ENCODE measurements at places on chromosomes 1 and 21.

DNA sequence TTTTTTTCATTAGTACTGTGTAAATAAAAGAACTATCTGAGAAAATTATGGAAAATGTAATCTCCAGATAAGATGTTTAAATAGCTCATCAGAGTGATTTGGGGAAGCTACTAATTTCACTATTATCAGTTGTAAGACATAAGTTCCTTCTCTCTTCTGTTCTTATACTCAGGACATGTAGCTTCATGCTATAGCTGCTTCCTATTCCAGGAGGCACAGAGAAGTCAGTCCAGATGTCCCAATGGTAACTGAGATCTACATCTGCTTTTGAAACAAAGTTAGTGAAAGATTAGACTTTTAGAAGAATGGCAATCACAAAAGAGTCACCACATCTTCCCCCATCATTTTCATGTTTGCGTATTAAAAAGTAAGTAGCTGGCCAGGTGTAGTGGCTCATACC, 5.6 kb downstream of the MAP3K21 start:
- no peak for DNase-seq

GRCh38 chr1:211511947-211512346, 20.0 kb upstream of the RD3 start:
- DNase-seq, result no peak

DNA sequence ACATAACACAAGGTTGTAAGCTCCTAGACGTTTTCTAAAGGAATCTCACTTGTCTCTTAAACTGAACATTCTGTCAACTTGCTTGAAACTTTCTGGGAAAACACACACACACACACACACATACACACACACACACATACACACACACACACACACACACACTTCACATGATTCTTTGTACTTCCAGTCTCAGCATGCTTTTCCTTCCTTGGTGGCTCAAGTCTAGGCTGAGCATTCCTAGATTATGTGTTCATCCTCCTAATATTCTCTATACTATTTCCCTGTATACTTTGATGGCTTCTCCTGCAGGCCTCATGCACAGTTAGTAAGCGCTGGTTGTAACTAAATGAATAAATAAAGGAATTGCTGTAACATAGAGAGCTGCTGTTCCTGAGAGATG, 372.1 kb downstream of the PTPRC start:
- no peak for DNase-seq

DNA sequence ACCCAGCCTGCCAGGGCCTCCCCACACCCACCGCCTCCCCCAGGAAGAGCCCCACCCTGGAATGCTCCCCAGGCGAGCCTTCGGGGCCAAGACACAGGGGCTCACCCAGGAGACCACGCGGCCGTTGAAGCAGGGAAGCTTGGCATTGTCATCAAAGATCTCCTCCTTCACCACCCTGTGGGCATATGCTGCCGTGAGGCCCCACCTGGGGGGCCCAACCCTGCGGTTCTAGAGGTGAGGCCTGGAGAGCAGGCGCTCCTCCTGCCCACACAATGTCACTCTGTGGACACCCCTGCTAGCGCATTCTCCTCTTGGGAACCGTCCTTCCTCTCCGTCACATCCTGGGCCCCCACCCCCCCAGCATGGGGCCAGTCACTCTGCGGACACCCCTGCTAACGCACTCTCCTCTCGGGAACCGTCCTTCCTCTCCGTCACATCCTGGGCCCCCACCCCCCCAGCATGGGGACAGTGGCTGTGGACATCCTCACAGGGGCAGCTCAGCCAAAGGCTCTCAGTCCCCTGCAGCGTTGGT, 6.6 kb downstream of the DVL1 start:
- no peak for DNase-seq

DNA sequence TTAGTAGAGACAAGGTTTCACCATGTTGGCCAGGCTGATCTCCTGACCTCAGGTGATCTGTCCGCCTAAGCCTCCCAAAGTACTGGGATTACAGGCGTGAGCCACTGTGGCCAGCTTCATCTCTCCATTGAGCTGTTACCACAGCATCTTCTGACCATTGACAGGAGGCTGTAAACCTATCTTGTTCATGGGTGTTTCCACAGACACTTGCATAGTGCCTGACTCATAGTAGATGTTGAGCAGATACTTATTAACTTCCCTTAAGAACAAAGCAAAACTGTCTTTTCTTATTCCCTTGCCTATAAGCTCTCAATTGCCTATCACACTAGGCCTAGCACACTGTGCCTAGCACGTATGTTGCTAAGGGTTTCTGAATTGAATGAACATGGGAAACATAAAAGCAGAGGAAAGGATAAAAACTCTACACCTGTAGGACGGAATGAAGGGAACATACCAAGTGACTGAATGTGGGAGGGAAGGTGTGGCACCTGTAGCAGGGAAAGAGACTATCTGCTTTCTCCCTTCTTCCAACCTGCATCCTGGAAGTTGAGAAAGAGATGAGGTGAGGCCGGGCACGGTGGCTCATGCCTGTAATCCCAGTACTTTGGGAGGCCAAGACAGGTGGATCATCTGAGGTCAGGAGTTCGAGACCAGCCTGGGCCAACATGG, 1.2 kb upstream of the C1orf54 start:
- no peak for DNase-seq

GRCh38 chr1:185045814-185046492, 595 bp downstream of the RNF2 start:
- DNase-seq, result no peak

- DNase-seq, result no peak
These were observed 177.7 kb upstream of the HP1BP3 start for GRCh38 chr1:20964540-20965484.

- no peak for DNase-seq
These were observed 20.6 kb downstream of the CAPZB start for GRCh38 chr1:19464696-19465095.

DNA sequence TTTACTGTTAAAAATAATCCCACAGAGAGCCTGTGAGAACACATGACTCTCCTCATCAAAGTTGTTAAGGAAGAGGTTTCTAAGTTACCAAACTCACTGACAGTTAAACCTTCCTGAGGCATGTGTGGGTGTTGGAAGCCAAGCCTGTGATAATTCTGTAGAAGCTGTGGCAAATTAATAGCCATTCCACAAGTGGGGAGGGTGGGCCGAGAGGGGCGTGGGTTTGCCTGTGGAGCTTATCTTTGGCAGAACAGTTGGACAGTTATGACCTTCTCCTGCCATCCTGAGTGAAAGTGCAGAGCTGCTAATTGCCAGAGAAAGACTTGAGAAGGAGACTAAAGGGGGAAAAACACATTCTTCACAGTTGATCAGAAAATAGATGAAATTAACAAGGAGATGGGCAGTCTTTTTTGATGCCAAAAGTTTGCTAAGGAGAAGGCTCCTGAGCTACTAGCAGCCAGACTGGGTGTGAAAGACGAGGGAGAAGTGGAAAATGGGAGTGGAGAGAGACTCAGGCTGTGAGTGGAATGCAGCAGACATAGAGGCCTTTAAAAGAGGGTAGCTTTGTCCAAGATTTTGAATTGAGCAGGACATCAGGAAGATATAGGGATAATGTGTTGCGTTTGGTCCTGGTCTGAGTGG, 1.6 kb upstream of the PLA2G2C start:
- no peak for DNase-seq

GRCh38 chr1:28580722-28581530, 11.1 kb upstream of the RAB42 start:
- peak; percentile 60 for DNase-seq

GRCh38 chr1:182169203-182169602, 107.7 kb upstream of the ZNF648 start:
- DNase-seq, result peak; percentile 77

GRCh38 chr1:15731735-15732685, 4.0 kb upstream of the SLC25A34 start:
- no peak for DNase-seq

- no peak for DNase-seq
These were observed 4.2 kb upstream of the SIM2 start for GRCh38 chr21:36694593-36695282.

DNA sequence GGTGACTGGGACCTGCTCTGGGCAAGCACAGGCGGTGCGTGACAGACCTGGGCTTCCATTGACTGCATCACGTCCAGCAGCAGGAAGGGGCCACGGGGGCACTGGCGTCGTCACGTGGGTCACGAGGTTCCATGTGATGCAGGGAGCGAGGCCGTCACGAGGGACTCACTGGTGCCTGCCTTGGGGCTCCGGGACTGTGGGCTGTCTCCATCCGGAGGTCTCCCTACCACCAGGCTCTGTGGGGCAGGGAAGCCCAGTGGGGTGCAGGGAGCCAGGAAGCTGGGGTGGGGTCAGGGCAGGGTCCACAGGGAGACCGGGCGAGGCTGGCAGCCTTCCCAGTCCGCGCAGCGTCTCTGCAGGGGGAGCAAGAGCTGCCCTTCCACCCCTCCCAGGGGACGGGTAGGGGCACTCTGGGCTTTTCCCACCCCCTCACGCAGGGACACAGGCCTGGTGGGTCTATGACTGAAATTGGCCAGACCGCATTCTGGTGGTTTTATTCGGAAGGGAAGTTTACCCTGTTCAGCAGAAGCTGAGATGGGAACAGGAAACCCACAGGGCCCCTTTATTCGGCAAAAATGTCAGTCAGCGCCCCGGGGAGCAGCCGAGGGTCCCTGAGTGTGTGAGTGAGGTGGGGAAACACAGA, 416 bp upstream of the TNFRSF14 start:
- peak; percentile 93 for DNase-seq

DNA sequence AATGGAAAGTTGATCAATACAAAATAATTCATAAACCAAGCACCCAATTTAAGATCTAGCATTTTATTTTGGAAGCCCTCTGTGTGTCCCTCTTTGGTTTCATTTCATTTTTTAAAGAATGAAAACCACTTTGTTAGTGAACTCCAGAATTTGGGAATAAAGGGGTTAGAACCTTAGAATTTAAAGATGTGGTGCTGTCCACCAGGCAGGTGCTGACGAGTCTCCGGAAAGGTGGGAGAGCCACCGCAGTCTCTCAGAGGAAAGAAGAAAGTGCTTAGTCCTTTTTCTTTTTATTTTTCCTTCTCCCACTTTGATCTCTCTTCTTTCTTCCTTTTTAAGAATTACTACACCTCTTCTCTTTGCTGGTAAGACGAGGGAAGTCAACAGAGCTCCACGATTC, 20.5 kb upstream of the HIVEP3 start:
- DNase-seq, result no peak

GRCh38 chr1:119554183-119554582, 47.2 kb downstream of the HSD3B1 start:
- no peak for DNase-seq

GRCh38 chr1:91781371-91781825, 104.6 kb downstream of the TGFBR3 start:
- no peak for DNase-seq

DNA sequence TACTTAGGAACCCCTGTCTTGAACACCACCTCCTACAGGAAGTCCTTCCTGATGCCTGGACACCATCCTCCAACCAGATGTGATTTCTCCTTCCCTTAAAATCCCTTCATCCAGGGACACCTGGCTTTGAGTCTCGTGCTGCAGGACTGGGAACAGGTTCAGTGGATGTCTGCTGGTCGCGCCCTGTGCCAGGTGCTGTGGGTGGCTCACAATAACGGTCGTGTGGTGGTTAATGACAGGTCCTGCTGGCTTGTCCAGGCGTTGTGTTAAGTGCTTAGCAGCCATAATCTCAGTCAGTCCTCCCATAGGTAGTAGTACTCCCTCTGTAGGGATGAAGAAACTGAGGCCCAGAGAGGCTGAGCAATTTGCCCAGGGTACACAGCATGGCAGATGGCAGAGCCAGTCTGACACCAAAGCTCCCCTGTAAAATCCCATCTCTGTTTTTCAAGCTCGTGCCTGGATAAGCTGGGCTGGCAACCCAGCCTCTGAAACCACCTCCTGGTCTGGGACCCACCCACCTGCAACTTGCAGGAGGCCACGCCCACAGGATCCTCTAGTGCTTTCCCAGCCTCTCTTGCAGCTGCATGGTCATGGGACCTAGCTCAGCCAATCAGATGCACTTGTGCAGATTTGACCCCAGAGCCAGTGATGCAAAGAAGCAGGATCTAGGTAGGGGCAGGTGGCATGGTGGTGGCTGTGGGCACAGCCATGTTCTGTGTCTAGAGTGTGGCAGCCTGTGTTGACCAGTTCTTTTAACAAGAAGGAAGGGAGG, 106.0 kb upstream of the IFFO2 start:
- no peak for DNase-seq

DNA sequence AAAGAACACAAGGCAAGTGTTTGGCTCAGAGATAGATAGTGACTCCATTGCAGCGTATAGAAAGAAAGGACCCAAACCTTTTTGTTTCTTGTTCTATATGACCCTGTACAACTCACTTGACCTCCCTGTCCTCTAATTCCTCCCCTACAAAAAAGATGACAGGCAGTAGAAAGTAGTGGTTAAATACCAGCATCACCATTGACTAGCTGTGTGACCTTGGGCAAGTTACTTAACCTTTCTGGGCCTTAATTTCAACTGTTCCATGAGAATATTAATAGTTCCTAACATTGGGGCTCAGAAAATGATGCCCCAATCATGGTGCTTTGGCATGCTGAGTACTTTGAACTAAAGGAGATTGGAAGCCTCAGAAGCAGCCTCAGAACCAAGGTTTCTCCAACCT, 46.7 kb upstream of the MAN1A2 start:
- DNase-seq, result no peak

DNA sequence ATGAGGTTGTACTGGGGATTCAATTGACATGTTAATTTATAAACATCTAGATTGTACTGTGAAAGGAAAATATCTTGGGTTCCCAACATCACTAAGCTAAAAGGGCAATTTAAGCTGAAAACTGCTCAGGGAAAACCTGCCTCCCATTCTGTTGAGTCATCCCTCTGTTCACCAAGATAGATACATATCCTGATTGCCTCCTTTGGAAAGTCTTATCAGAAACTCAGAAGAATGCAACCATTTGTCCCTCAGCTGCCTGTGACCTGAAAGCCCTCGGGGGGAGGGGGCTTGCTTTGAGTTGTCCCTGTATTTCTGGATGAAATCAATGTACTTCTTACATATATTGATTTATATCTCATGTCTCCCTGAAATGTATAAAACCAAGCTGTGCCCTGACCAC, 187.0 kb upstream of the ETV3 start:
- DNase-seq, result no peak

GRCh38 chr1:26890467-26890796, 349 bp upstream of the GPN2 start:
- DNase-seq, result no peak

- no peak for DNase-seq
These were observed 19.2 kb upstream of the EPHA2 start for GRCh38 chr1:16174886-16175598.

DNA sequence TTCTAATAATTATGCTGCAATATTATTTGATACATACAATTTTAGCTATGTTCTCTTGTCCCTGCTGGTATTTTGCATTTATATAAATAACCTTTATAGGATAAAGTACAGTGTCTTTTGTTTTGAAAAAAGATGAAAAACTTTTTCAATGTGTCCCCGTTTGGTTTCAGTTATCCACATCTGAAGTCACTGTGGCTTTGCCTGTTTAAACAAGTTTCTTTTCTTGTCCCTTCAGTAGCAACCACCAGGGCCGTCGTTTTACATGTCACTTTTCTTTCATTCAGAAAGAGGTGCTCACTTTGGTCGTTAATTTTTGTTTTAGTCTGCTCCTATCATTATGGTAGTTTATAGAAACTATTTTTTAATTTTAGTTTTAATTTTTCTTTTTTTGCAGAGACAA, 41.4 kb downstream of the RABGAP1L start:
- DNase-seq, result no peak

- DNase-seq, result no peak
These were observed 7.1 kb downstream of the NHLH2 start for GRCh38 chr1:115833856-115834255.

GRCh38 chr1:31467005-31467674, 54.1 kb downstream of the SERINC2 start:
- no peak for DNase-seq

GRCh38 chr1:165496501-165496900, 47.3 kb upstream of the LRRC52 start:
- no peak for DNase-seq

- no peak for DNase-seq
These were observed 123.2 kb upstream of the TNFSF4 start for GRCh38 chr1:173330149-173330951.
